ENCODE measurements at places on chromosomes 5 and 9.
A peak's percentile ranks its signal among the peaks of the same experiment; 100 is the strongest.

- no peak for DNase-seq
Measured at GRCh38 chr9:131773911-131774379, 34.1 kb upstream of the RAPGEF1 start.

DNA sequence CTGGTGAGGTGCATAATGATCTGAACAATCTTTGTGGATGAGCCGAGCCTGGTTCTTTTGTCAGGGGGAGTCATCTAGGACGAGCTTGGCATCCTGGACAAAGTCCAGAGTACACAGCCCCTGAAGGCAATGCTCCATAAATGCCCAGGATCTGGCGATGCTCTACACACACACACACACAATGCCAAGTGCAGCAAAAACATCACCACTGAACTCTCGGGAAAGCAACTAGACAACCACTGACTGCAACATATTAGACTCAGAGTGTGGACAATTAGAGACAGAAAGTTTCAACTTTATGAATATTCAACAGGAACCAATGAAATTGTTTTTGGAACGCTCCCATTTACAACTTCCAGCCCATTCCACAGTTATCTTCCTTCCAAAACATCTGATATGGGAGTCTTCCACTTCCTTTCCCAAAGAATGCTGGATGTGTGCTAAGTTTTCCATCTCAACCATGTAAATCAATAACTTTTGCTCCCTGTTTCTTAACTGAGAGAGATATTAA lies 227.6 kb upstream of the ANKRD55 start:
- no peak for DNase-seq

DNA sequence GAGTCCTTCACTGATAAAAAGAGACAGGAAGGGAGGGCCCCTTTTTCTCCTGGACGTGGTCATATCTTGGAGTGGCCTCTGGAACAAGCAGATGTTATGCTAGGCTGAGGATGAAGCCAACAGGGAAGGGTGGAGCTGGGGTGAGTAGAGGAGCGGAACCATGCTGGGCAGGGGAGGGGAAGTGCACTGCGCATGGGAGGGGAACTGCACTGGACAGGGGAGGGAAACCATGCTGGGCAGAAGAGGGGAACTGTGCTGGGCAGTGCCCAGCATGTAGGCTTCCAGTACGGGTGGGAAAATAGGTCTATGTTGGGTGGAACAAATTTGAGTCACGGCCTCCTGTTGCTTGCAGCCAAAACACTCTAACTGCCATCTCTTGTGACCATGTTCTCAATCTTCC lies 19.3 kb upstream of the IRX4 start:
- no peak for DNase-seq

DNA sequence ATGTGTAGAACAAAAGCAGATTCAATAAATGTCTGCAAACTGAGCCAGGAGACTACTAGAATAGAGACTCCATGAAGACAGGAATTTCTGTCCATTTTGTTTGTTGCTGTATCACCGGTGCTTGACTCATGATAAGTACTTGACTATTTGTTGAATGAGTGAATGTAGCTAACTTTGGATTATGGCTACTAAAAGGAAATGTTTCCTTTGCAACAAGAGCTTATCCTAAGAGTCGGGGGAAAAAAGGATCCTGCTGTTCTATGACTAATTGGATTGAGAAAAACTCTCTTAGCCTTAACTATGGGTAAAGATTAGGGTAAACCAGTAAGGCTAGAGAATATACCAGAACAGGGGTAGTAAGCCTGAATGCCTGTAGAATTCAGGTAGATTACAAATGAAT lies 3.5 kb downstream of the PAIP1 start:
- DNase-seq = no peak

DNA sequence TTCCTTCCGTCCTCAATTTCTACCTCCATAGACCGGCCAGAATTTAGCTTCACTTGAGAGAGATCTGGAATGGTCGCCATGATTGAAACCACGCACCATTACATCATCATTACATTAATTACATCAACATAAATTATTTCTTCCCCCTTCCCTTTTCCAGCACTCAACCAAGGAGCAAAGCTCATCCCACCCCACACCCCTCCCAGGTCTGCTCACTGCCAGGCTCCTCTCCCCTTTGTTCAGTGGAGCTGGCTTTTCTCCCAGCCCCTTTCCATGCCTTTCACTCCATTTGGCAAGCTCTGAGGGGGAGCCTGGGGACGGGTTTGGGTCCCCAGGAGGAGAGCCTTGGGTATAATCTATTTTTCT lies 8.4 kb downstream of the RACK1 start:
- DNase-seq = no peak

- no peak for DNase-seq
Measured at GRCh38 chr9:94611638-94612068, 18.0 kb upstream of the FBP2 start.

GRCh38 chr5:109546461-109546860 lies 136.7 kb upstream of the PJA2 start:
- no peak for DNase-seq

DNA sequence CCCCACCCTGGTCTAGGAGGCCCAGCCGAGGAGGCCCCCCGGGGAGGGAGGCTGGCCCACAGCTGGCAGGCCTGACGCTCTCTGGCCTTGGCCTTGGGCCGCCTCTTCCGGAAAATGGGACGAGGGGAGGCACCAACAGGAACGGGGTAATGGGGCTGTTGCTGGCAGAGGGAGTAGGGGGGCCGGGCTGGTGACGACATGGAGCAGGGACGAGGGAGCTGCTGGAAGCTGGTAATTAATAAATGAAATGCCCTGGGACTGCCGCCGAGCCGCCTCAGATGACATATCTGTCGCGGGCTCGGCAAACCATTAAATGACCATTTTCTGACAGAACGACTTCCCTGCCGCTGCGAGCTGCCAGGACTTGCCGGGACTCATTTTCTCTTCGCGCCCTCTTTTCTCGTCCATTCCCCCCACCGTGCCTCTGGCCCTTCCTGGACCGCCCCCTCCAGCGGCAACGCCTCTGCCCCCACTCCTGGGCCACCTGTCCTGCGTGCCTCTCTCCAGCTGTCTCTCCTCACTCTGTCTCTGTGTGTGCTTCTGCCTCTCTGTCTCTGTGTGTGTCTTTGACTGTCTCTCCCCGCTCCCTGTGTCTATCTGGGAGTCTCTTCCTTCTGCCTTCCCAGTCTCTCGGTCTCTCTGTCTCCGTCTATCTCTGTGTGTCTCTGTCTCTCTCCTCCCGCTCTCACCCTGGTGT lies 215.7 kb downstream of the PAX5 start:
- DNase-seq = no peak

GRCh38 chr9:107584186-107584585 lies 94.6 kb upstream of the KLF4 start:
- no peak for DNase-seq

DNA sequence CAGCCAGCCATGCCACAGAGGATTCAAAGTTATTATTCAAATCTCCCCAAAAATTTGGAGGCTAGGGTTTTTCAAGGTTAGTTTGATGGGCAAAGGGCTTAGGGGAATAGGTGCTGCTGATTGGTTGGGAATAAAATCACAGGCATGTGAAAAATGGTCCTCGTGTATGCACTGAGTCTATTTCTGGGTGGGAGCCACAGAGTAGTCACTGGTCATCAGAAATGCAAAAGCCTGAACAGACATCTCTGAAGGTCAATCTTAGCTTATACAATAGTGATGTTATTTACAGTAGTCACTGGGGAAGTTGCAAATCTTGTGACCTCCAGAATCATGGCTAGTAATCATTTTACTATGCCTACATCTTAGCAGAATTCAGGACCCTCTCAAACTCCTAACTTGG lies 1.3 kb downstream of the IL33 start:
- no peak for DNase-seq

GRCh38 chr5:59798862-59799667 lies 94.5 kb downstream of the PDE4D start:
- DNase-seq = no peak

GRCh38 chr5:19930451-19930850 lies 57.5 kb downstream of the CDH18 start:
- no peak for DNase-seq

GRCh38 chr5:55572020-55572419 lies 37.3 kb upstream of the PLPP1 start:
- no peak for DNase-seq

DNA sequence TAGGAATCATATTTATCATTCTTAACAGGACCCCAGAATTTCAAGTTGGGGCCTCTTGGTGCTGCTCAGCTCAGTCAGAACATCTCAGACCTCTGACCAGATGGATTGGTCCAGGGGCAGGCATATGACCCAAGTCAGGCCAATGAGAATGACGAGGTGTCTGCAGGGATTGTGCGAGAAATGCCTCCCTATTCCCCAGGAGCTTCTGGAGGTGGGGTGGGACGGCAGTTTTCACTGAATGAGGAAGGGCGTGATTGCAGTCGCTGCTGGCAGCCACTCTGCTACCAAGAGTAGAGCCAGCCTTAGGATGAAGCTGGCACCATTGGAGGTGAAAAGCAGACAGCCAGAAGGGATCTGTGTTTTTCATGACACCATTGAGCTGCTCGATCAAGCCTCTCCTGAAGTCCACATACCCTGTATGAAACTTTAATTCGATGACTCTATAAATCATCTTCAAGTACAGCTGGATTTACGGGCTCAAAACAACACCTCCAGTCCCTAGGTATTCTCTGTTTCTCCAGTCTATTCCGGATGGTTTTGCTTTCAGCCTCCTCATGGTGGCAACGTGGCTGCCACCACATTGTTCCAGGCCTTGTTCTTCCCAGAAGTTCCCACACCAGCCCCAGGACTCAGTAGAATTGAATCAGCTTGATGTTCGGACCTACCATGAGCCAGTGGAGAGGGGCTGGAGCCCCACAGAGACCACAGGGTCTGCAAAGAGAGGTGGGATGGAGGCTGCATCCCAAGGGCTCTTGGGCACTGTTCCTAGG lies 70.2 kb upstream of the ADAMTS2 start:
- no peak for DNase-seq

GRCh38 chr5:86572825-86573517 lies 44.8 kb upstream of the COX7C start:
- no peak for DNase-seq

GRCh38 chr9:104863180-104863883 lies 64.6 kb downstream of the ABCA1 start:
- DNase-seq = peak; percentile 59

- DNase-seq = no peak
Measured at GRCh38 chr5:172630986-172631385, 10.1 kb upstream of the NEURL1B start.

- no peak for DNase-seq
Measured at GRCh38 chr5:173853370-173854131, 34.6 kb upstream of the CPEB4 start.

- DNase-seq = peak; percentile 16
Measured at GRCh38 chr9:15142878-15143534, 164.0 kb downstream of the TTC39B start.

DNA sequence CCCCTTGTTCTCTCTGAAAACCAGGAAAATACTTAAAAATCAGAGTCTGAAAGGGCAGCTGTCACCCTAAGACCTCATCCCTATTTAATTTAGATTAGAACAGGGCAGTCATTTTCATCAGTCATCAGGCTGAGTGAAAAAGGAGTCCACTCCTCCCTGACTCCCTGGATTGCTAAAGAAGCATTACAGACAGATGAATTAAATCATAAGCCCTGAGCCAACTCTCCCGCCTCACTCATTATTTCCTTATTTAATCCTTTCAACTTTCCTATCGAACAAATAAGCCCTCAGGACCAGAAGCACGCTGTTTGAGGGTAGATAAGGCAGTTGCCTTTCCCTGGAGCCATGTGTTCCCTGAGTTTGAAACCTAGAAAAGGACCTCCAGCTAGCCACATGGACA lies 201.9 kb upstream of the ANKRD55 start:
- no peak for DNase-seq
